ENCODE measurements at places on chromosomes 6 and 20. TPM values are rescaled to one million over a fixed set of nuclear protein-coding genes. Genes with fewer than 3 reads are reported as not detected.

Gene FAM162B
- not detected for polyA plus RNA-seq

Gene SLC35D3
- not detected for polyA plus RNA-seq

Gene GNMT
- polyA plus RNA-seq, result 4.1 TPM

Gene FGD2
- polyA plus RNA-seq, result 444 TPM

Gene SLC22A7
- not detected for polyA plus RNA-seq

Gene SLC13A3
- 0.09 TPM for polyA plus RNA-seq

Gene TEAD3
- not detected for polyA plus RNA-seq

Gene ZFP57
- polyA plus RNA-seq, result 0.39 TPM

Gene SAMD5
- polyA plus RNA-seq, result not detected

Gene AURKA
- polyA plus RNA-seq, result 0.59 TPM

Gene DUSP15
- polyA plus RNA-seq, result 0.78 TPM

Gene HSPA12B
- not detected for polyA plus RNA-seq

Gene C6orf15
- not detected for polyA plus RNA-seq

Gene EMILIN3
- not detected for polyA plus RNA-seq

Gene COL9A1
- not detected for polyA plus RNA-seq

Gene INSM1
- not detected for polyA plus RNA-seq

Gene SIRPB1
- polyA plus RNA-seq, result 1.3 TPM

Gene CFAP206
- not detected for polyA plus RNA-seq

Gene BPIFB2
- not detected for polyA plus RNA-seq

Gene MAK
- polyA plus RNA-seq, result 0.04 TPM

Gene PTPRT
- not detected for polyA plus RNA-seq

Gene PRDM1
- polyA plus RNA-seq, result 8.4 TPM

Gene EGFL8
- polyA plus RNA-seq, result 2.7 TPM

Gene PHACTR3
- polyA plus RNA-seq, result not detected

Gene BMP2
- not detected for polyA plus RNA-seq

Gene OR2B6
- polyA plus RNA-seq, result not detected

Gene BEND6
- polyA plus RNA-seq, result not detected

Gene RSPH4A
- 0.25 TPM for polyA plus RNA-seq

Gene TINAG
- not detected for polyA plus RNA-seq

Gene VIP
- not detected for polyA plus RNA-seq

Gene BANF2
- polyA plus RNA-seq, result not detected

Gene POLR3F
- 4.7 TPM for polyA plus RNA-seq

Gene TCF21
- polyA plus RNA-seq, result not detected

Gene ARFGEF3
- not detected for polyA plus RNA-seq

Gene SCRT2
- polyA plus RNA-seq, result not detected

Gene GNAS-AS1
- polyA plus RNA-seq, result not detected

Gene NRN1
- 0.51 TPM for polyA plus RNA-seq

Data from B cell (primary cell).